ENCODE measurements at places on chromosomes 1 and 21.

DNA sequence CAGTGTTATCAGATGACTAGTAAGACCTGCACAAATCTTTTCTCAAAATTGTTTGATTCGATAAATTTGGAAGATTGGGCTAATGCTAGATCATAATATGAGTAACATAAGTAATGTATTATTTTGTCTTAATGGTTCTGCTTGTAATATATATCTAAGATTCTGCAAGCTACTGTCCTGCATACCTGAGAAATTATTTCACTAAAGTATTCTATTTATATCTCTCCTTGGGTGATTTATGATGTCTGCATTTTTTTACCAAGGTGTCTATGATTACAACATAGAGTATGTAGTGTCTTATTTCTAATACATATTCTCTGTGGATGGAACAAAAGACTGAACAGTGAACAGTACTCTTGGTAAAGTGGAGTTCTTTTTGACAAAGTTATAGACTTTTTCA, 166.6 kb downstream of the CLEC20A start:
- DNase-seq: no peak

GRCh38 chr1:47664356-47664755, 226.5 kb downstream of the FOXD2 start:
- DNase-seq: no peak

DNA sequence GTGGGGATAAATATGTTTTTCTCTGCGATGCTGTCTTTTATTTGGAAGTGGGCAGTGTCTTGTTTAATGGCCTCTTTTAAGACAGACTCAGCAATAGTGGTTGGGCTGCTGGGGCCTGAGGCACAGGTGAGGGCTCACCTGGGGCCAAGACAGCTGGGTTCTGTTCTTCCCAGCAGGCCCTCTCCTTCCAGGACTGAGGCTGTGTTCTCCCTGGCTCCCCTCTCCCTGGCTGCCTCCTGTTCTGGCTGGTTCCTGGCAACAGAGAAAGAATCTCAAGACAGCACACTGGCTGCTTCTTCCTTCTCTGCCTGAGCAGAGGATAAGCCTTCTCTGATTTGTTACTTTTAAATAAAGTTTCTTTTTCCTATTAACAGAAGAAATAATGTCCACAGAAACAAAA, 7.4 kb upstream of the GRHL3 start:
- DNase-seq: no peak

DNA sequence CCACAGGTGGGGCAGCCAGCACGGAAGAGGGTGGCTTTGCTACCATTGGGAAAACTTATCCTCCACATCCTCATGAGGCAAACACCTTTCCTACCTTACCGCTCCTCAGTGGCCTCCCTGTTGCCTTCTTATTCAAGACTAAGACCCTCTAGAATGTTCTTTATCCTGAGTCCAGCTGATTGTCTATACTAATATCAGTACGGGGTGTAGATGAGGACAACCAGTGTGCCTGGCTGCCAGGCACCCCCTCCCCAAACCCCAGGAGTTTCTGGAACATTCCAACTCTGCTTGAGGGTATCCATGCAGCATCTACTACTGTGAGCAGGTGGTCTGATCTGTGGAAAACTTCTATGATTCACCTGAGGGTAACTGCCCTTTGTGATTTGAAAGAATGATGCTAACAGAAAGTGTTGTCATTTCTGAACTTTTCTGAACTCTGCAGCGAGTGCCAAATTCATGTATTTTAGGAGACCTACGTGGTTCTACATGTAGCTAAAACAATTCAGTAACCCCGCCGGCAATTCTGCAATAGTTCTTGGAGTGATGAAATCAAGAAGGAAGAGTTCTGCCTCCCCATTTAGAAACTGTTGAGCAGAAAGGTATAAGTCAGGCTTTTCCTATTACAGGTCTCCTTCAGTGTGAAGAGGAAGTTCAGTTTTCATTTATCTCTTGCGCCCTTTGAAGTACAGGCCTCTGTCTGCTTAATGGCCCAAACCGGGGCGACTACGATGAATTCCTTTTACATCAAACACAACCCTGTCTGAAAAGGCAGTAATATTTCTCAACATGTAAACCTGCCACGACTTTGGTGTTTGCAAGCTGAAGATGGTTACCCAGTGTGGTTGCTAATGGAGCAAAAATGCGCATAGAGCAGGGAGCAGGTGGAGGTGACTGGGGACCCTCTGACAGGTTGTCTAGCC, 80.4 kb downstream of the RUNX1 start:
- no peak for DNase-seq

GRCh38 chr1:43887748-43888147, 45.9 kb upstream of the ARTN start:
- no peak for DNase-seq

DNA sequence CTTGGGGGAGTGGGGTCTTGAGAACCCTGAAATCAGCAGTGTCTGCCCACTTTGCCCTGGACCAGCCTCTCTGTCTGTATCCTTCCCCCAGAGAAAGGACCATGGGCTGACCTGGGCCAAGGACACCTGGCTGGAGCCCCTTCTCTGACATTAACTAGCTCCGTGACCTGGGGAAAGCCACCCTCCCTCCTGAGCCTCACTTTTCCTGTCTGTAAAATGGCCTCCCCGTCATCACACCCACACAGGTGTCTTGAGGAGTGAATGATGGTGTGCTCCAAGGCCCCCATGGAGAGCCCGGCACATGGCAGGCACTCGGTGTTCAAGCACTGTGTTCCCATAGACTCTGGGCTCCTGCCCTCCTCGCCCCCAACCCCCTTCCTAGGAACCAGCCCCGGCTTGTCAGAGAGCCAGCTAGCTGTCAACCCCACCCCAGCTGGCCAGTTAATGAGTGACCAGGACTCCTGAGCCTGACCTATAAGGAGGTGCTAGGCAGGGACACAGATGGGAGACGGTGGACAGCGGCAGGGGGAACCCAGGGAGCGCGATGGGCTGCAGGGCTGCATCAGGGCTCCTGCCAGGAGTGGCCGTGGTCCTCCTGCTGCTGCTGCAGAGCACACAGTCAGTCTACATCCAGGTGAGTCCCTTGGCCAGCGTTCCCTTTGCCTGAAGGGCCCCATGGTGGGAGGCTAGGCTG, at the start of gene GUCA2B:
Gene GUCA2B, plus strand, starts transcription at position 504 of the 694 bp plus-strand sequence. Its CDS starts 41 bp downstream, at position 545.
- no peak for DNase-seq

DNA sequence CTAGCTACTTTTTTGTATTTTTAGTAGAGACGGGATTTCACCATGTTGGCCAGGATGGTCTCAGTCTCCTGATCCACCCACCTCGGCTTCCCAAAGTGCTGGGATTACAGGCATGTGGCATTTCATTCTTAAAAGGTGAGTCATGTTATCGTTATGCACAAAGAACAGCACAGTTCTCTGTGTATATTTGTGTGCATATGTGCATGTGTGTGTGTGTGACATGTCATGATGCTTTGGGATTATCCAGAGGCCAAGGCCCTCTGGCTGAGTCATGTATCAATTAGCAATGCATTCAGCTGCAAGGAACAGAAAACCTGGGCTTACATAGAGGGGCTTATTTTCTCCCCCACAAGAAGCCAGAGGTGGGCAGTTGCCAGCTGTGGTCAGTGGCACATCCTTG, 301.7 kb upstream of the KAZN start:
- DNase-seq: no peak

- DNase-seq: no peak
Measured at GRCh38 chr1:193926956-193927355, 740.5 kb upstream of the B3GALT2 start.

- DNase-seq: no peak
Measured at GRCh38 chr1:77100875-77101274, 118.4 kb downstream of the PIGK start.

GRCh38 chr1:199815947-199816346, 211.6 kb upstream of the NR5A2 start:
- no peak for DNase-seq

- no peak for DNase-seq
Measured at GRCh38 chr1:147735423-147735822, 25.0 kb downstream of the GJA5 start.

GRCh38 chr1:207818971-207819451, 67.2 kb downstream of the CD46 start:
- DNase-seq: no peak

Measured in gastrocnemius medialis (tissue), 4 donors.